ENCODE measurements at places on chromosomes 1 and 21. TPM values are rescaled to one million over a fixed set of nuclear protein-coding genes. Genes with fewer than 3 reads are reported as not detected.

The ARMH1 gene
- not detected for total RNA-seq

The RORC gene
- total RNA-seq, result not detected

The NR5A2 gene
- 22.6 TPM for total RNA-seq

The MAP3K21 gene
- 0.39 TPM for total RNA-seq

The CELA2A gene
- not detected for total RNA-seq

The AGO3 gene
- total RNA-seq, result 14.5 TPM

The CAMK2N1 gene
- total RNA-seq, result 3.7 TPM

The MYBPH gene
- not detected for total RNA-seq

The TMEM200B gene
- 1.8 TPM for total RNA-seq

All from mammary microvascular endothelial cell (primary cell).